ENCODE measurements at places on chromosomes 2 and 18.
A peak's percentile ranks its signal among the peaks of the same experiment; 100 is the strongest.

DNA sequence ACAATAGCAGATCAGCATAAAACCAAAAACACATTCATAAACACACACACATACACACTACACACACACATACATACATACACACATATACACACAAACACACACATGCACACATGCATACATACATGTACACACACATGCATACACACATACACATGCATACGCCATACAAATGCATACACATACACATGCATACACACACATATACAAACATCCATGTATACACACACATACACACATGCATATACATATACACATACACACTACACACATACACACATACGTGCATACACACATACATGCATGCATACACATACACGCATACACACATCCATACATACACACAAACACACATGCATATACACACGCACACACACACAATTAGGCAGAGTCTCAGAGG lies 490.1 kb downstream of the TNS1 start:
- DNase-seq: no peak

GRCh38 chr2:134273256-134273983 lies 19.5 kb downstream of the MGAT5 start:
- no peak for DNase-seq

DNA sequence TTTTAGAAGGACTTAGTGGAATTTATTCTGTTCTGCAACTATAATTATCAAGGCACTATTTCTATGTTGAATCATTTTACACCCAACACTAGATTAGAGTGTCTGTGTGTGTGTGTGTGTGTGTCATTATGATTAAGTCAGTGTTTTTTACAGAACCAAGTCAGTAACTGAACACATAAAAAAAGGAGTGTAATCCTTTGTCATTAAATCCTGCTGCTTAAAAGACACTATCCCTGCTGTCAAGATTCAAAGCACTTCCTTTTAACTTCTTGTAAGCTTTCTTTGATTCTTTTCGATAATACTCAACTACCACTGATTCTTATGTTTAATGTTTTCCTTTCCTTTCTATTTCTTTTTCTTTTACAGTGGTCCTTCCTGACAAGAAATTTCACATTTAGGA lies 306.7 kb downstream of the ZNF804A start:
- no peak for DNase-seq

GRCh38 chr2:25964891-25965290 lies 17.4 kb downstream of the KIF3C start:
- no peak for DNase-seq

DNA sequence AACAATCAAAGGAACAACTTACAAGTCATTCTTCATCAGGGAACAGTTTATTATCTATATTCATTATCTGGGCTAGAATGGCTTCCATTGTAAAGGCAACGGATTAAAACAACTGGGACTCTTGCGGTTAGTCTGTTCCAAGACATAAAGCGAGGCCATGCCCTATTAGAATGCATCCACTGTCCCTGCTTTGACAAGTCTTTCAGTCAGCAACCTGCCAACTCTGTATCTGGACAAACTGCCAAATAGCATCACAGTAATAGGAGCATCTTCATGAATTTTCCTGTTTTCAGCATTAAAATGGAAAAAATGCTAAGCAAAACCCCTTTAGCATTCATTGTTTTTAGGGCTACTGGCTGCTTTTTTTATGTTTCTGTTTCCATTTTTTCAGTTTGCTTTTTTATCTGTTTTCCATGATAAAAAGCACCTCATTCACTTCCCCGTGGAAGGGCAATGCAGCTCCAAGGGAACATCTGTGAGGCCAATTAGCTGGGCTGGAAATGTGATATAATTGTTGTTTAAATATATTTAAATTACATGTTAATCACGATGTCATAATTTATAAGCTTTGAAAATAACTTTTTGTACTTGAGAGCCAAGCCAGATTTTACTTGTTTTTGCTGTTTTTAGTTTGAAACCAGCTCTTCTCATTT lies 834.3 kb downstream of the CPS1 start:
- no peak for DNase-seq

DNA sequence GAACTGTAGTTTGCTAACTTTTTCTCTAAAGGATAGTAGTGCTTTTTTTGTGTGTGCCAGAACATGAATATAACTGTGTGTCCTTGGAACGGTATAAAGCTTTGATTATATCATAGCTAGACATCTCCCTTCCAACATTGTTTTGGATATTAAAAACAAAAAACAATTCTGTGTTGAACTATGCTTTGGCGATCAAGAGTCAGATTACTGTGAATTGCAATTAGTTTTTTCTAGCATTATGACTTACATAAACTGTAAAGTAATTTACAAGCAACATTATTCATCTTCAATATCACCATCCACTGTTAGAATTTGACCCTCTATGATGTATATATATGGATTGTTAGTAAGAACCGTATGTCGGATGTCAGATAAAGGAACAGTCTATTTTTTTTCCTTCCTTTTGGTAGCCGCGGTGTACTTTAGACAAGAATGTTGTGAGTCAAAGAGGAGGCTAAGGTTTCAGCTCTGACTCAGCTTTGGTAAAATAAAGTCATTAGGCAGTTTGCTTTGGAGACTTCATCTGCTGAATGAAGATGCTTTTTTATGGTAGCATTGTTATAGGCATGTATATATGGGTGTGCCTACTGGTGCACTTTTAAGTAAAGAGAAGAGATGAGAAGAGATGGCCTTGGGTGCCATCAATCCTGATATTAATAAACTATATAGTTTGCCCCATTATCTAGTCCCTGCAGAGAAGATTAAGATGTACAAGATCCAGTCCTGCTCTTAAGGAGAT lies 76.4 kb downstream of the LTBP1 start:
- no peak for DNase-seq

DNA sequence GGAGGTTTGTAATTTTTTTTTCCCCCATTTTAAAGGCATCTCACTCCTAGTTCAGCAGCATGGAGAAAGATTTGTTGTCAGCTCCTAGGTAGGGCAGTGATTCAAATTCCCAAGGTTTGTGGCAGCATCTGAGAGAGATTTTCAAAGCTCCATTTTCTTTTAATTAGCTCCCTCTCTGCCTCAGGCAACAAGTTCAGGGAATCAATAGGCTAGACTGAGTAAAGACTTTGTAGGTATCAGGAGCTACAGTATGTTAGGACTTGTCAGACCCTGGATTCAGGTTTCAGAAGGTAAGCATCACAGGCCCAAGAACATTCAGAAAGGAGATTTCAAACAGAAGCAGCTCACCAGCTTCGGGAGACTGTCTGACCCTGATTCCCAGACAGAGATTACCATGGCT lies 273.3 kb upstream of the ERBB4 start:
- no peak for DNase-seq

GRCh38 chr18:66867653-66868052 lies 263.8 kb upstream of the CDH19 start:
- no peak for DNase-seq

GRCh38 chr2:170073288-170073687 lies 104.7 kb upstream of the MYO3B start:
- DNase-seq: no peak

GRCh38 chr2:45575881-45576280 lies 35.2 kb downstream of the SRBD1 start:
- DNase-seq: no peak

GRCh38 chr2:47539228-47539627 lies 136.3 kb downstream of the MSH2 start:
- DNase-seq: no peak

GRCh38 chr2:221716426-221717303 lies 144.6 kb upstream of the EPHA4 start:
- no peak for DNase-seq

- DNase-seq: no peak
These were observed 170.9 kb upstream of the SIX2 start for GRCh38 chr2:45180033-45180746.

DNA sequence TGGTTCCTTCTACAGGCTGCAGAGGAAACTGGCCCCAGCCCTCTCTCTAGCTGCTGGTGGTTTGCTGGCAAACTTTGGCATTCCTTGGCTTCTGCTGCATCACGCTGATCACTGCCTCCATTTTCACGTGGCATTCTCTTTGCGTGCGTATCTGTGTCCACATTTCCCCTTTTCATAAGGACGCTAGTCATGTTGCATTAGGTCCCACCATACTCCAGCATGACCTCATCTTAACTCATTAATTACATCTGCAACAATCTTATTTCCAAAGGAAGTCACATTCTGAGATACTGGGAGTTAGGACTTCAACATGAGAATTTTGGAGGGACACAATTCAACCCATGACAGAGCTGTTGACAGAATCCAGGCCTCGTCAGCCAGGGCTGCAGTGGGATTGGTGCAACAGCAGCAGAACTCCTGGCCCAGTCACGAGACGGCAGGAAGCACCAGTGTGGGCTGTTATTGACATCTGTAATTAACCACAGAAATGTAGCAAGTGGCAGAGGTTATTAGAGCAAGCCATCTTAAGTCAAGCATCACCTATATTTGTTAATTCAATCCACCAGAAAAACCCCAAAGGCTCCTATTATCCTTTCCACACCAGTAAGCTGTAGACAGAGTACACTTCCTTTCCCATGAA lies 132.4 kb downstream of the TMEM163 start:
- peak; percentile 10 for DNase-seq

GRCh38 chr2:136247204-136247950 lies 129.4 kb upstream of the CXCR4 start:
- no peak for DNase-seq

- DNase-seq: no peak
These were observed 122.4 kb downstream of the KCNH7 start for GRCh38 chr2:162716122-162716521.

DNA sequence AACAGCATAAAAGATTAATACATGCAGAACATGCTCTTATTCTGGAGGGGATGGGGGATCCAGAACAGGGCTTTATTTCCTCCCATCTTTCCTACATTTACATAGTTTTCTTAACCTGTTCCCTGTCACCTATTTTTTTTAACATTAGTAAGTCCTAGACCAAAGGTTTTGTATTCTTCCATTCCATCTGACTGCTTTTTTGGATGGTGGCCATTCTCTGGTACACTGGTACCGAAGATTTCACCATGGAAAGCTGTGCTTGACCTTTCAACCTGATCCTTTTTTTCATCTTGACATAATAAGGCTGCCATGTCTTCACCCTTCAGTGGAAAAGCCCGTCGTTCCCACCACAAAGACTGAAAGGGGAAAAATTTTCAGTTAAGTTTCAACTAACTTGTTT lies 20.4 kb downstream of the RPE start:
- no peak for DNase-seq

DNA sequence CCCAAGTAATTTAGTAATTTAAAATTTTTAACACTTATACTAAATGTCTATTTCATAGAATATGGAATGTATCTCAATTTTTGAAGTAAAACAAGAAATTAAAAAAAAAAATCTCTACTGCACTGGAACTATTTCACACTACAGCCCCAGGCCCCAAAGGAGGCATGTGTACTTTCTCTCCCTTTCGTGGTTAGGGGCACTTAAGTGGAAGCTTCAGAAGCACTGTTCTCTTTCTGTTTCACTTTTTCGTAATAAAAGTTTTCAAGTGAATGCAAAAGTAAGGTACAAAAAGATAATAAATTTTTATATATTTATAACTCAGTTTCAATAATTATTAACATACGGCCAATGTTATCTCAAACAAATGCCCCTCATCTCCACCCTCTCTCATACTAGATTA lies 123.8 kb upstream of the STON1 start:
- DNase-seq: peak; percentile 41

Measured in GM12865 (cell line).